Dermis blood vessel endothelial cell (primary cell): ENCODE measurements at places on chromosomes 13 and 19.

- no peak for DNase-seq
These were observed 397.4 kb downstream of the FOXO1 start for GRCh38 chr13:40269086-40269485.

GRCh38 chr13:30867089-30867669 lies 38.9 kb upstream of the MEDAG start:
- DNase-seq: no peak

DNA sequence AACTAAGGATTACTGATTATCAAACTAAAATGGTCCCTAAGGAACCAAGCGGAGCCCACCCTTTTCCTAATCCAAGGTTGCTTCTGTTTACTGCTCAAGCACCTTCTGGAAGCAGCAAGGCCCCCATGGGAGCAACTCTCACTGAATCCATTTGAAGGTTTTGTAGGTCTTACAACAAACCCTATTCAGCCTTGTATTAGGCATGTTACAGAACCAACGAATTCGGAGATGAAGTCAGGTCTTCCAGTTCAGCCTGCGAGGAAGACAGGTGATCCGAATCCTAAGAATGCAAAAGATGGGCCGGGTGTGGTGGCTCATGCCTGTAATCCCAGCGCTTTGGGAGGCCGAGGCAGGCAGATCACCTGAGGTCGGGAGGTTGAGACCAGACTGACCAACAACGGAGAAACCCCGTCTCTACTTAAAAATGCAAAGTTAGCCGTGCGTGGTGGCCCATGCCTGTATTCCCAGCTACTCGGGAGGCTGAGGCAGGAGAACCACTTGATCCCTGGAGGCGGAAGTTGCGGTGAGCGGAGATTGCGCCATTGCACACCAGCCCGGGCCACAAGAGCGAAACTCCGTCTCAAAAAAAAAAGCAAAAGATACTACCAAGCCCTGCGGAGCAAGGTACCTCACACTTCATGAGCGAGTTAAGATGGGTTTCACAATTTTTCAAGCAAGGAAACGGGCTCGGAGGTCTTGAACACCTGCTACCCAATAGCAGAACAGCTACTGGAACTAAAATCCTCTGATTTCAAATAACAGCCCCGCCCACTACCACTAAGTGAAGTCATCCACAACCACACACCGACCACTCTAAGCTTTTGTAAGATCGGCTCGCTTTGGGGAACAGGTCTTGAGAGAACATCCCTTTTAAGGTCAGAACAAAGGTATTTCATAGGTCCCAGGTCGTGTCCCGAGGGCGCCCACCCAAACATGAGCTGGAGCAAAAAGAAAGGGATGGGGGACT lies 609 bp downstream of the ZAR1L start:
- peak; percentile 64 for DNase-seq

DNA sequence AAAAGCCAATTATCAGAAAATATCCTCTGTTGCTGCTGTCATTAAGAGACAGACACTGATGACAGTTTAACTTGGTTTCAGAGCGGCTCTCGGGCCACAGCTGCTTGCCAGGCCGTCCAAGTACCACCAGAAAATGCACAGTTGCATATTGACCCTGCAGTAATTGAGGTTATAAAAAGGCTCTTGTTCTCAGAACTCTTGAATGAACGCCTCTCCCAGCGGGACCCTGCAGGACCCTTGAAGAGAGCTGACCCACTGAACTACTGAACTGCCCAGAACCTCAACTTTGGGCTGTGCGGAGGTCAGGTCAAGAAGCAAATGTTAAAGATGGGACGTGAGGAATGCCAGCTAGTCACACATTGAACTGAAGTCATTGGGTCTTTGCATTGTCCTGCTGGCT lies 1559.0 kb upstream of the SLC10A2 start:
- DNase-seq: no peak

- DNase-seq: peak; percentile 45
These were observed 23.4 kb downstream of the IPO5 start for GRCh38 chr13:97976610-97977521.

DNA sequence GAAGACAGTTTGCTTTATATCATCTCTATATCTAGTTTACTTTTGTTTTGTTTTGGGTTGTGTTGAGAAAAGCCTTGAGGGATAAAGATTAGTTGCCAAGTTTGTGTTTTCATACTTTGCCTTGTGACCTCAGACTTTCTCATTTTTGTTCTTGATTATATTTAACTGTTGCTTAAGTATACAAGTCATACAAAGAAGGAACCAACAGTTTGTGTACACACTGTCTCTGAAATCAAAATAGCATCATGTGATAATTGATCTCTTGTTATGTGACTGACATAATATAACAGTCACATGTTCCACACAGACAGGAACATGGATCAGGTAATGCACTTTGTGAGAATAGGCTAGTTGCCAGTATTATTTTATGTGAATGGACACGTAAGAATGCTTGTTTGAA lies 70.8 kb downstream of the SHISA2 start:
- DNase-seq: no peak

- no peak for DNase-seq
These were observed 26.5 kb downstream of the ZNF607 start for GRCh38 chr19:37692956-37693620.
